ENCODE measurements at places on chromosomes 1 and 21. TPM values are rescaled to one million over a fixed set of nuclear protein-coding genes. Genes with fewer than 3 reads are reported as not detected.

DNA sequence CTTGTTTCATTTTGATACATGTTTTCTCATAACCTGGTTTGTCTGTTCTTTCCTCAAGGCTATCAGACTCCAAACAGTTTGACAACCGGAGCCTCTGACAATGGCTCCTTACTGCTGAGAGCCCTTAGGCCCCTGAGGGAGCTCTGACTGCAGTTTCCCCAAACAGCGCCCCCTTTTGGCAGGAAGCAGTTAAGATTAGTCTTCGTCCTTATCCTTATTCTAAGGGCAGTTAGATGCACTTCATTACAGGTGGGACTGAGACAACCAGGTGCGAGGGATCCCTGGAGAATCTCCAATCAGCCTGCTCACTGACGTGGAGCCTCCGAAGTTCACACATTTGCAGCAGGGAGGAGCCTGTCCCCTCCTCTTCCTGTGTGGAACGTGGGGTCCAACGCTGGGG is 393.1 kb downstream of the BRINP3 start:
- no peak for DNase-seq

- DNase-seq = no peak
These were observed 4.3 kb upstream of the S100A9 start for GRCh38 chr1:153353226-153353947.

GRCh38 chr1:201309416-201309815 is 26.1 kb downstream of the PKP1 start:
- peak; percentile 84 for DNase-seq

GRCh38 chr1:12677565-12677964 is 33.7 kb downstream of the AADACL4 start:
- no peak for DNase-seq

DNA sequence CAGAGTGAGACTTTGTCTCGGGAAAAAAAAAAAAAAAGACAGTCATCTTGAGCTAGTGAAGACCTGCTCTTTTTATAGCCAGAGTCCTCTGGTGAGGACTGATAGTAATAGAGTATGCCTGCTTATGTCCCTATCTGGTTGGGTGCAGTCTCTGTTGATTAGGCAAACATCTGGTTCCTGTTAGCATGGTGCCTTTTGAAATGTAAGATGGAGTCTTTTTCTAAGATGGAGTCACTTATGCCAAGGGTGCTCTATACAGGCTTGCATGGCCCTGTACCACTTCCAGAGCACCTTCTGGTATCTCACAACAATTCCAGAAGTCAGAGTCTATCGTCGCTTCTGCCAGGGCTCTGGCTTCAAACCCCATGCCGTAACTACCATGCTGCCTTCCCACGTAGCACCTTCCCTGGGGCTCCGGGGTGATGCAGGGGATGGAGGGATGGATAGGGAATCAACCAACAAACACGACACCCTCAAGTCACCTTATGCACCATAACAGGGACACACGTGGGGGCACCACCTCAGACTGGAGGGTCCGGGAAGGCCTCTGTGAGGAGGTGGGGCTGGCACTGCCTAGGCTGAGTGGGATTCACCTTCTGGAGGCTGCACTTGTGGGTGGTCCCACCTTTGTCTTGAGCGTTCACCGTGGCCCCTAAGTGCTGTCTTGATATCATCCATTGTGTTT is 11.6 kb upstream of the PADI6 start:
- DNase-seq = no peak

GRCh38 chr1:205783904-205784303 is 8.6 kb upstream of the RAB29 start:
- no peak for DNase-seq

Gene PDZK1IP1
- total RNA-seq = 91.1 TPM

Gene CA14
- total RNA-seq = 2.4 TPM

Gene PADI1
- total RNA-seq = not detected

Gene SV2A
- total RNA-seq = 3.4 TPM

Gene KDF1
- total RNA-seq = 20.8 TPM

All from mucosa of gallbladder (tissue), 1 donor.